CD4-positive, alpha-beta T cell treated with Interleukin-2 at 100 ng/mL for 4 hours (primary cell): ENCODE measurements at places on chromosomes 7 and 10.

DNA sequence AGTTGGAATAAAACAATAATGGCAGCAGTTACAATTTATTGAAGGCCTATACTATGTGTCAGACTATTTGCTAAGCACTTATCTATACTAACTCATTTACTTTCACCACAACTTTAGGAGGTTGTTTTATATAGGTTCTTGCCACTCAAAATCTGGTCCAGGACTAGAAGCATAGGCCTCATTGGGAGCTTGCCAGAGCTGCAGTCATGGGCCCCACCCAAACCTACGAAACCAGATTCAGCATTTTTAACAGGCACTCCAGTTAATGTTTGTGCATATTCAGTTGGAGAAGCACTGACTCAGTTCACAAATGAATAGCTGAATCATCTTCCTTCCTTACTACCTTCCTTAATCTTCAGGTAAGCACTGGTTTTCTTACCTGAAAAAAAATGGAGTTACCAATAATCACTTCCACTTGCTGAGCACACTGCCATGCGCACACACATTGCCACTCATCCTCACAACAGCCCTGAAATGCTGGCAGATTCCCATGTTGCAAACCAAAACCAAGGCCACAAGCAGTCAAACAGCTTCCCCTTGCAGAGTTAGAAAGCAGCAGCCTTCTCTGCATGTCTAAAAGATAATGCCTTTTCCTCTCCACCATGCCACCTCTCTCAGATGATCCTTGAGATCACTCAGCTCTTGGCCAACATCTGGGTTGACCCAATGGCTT, 122.4 kb downstream of the SLC16A9 start:
- DNase-seq = no peak

GRCh38 chr10:51905032-51905431, 205.6 kb upstream of the CSTF2T start:
- DNase-seq = no peak

DNA sequence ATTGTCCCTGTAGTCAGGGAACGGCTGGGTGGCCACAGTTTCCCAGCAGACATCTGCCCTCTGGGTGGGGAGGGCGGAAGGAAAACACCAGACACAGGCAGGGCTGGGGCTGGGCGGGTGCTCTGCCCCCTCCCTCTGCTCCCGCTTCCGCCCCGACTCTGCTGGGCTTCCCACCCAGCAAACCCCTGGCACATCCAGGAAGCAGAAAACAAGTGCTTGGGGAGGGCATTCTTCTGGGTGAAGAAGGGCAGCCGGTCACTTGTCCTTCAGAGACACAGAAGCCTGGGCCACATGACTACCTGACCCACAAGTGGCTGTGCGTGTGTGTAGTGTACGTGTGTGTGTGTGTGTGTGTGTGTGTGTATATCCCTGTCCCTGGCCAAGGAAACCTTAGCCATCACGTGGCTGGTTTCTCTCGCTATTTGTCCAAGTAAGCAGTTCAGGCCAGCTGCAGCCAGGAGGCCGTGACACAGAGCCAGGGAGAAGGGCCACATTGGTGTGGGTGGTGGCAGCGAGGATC, 77.9 kb downstream of the ZMIZ1 start:
- no peak for DNase-seq

DNA sequence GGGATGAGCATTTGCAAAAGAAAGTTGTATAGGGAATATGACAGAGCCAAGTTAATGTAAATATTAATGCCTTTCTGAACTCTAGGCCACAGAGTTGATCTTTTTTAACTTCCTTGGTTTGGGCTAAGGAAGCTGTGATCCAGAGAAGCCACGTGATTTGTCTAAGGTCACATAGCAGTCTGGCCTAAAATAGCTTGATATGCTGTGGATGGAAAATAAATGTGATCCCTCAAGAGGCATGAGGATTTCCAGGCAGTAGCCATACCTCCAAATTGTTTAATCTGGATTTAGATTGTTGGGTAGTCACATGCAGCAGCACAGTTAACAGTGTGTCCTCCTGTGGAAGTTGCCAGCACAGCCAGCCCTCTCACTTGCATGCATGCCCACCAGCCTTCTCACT, 165.7 kb upstream of the LANCL2 start:
- DNase-seq = no peak

GRCh38 chr10:28839600-28840007, 162.3 kb downstream of the BAMBI start:
- DNase-seq = no peak

DNA sequence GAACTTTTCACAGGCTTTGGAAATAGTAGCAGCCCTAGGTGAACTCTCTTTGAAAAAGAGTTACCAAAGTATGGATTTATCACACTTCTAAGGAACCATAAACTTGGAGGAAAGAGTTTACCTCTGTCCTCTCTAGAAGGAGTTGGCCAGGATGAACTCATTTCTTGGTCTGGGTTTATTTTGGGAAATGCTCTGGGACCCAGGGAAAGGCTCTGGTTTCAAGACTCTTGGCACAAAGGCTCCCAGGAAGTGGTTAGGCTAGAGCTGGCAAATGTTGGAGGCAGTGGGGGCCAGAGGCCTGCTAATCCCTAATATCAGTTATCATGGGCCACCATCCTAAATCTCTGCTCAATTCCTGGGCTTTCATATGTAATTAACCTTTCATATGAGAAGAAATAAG, 36.3 kb upstream of the CDK6 start:
- DNase-seq = no peak

GRCh38 chr10:85537561-85537960, 829.0 kb downstream of the GRID1 start:
- DNase-seq = no peak

DNA sequence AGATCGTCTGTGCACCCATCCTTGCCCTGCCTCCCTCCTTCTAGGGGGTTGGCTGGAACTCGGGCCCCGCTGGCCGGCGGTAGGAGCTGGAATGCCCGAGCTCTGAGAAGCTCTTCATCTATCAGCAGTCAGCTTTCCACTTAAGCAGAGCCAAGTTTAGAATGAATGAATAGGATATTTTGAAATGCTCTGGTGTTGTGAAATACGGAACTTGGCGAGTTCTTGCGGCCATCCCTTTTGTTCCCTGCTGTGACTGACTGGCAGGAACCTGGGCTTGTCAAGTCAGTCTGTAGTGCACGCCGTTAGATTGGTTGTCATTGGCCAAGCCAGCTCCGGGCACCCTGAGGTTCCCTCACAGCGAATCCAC, 33.3 kb downstream of the FOXK1 start:
- no peak for DNase-seq

DNA sequence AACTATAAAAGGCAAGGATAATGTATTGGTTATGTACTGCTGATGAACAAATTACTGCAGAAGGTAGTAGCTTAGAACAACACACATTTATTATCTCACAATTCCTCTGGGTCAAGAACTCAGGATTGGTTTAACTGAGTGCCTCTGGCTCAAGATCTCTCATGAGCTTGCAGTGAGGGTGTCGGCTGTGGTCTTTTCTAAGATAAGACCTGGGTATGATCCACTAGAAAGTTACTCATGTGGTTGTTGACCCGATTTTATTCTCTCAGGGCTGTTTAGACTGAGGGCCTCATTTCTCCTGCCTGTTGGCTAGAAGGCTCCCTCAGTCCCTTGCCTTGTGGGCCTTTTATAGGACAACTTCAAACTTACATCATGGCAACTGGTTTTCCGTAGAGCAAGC, 86.7 kb downstream of the VWDE start:
- DNase-seq = no peak

GRCh38 chr10:59279991-59280505, 82.3 kb downstream of the FAM13C start:
- no peak for DNase-seq

DNA sequence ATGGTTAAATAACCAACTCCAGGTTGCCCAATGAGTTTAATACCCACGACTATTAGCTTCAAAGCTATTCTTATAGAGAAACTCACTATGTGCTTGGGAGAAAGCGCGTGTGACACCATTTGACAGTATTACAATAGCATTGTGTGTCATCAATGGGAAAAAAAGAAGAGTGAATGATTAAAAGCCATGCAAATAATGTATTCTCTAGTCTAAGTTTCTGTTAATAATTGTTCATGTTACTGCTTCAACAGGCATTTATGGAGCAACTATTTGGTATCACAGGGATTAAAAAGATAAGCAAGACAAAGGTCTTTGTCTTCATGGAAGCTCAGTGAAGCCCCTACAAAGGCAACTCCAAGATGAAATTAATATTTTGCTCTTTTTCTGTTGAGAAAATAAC, 47.2 kb downstream of the CAV1 start:
- no peak for DNase-seq

- DNase-seq = no peak
Observed at GRCh38 chr7:30927040-30927439, 15.4 kb downstream of the AQP1 start.

GRCh38 chr10:107894516-107894915, 730.0 kb upstream of the SORCS1 start:
- DNase-seq = no peak

DNA sequence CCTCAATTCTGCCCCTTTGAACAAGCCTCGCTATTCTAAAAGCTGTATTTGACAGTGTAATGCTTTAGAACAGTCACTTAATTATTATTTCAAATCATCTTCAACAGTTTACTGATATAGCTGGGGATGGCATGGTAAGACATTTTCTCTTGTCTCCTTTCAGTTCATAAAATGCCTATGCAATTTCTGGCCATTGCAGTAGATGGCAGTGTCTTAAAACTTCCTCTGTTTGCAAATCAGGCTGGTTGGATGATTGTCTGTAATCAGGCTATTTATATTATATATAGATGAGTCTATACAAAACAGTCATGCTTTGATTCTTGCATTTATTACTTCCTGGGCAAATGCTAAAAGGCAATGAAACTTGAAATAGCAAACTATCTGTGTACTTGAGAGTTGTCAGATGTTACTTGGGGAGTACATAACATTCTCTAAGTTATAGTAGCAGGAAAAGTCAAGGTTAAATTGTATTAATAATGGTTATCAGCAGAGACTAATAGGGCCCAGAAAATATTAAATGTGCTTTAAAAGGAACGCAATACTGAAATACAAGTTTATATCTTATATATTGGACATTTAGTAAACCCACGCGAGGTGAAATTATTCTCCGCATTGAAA, 55.5 kb upstream of the LHFPL3 start:
- no peak for DNase-seq

DNA sequence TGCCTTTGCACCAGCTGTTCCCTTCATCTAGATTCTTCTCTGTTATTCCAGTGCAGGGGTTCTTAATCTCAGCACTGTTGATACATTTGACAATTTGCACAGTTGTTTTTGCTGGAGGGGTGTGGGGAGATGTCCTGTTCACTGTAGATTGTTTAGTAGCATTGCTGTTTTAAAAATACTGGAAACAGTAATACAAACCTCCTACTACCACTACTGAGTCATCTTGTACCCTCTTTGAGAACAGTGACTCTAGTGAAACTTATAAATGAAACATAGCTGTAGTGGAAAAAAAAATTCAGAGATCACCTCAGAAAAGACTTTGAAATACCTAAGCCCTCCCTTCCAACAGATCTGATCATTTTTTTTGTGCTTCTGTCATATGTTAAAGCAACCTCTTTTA, 154.8 kb upstream of the TMEM196 start:
- DNase-seq = no peak

DNA sequence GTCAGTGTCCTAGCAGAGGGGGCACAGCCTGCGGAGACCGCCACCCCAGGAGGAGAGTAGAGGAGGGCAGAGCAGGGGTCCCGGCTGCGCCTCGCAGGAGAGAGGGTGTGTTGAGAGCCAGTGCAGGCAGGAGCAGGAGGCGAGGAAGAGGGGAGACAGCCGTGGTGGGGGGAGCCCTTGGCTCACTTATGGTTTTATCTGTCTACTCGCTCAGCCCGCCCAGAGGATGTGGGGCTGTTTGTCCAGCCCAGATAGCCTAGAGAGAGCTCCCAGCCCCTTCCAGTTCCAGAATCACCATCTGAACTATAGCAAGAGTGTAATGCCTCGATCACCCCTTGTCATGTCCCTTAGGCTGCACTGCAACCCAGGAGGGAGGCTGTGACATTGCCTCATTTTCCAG, 26.6 kb downstream of the SLC29A3 start:
- no peak for DNase-seq

DNA sequence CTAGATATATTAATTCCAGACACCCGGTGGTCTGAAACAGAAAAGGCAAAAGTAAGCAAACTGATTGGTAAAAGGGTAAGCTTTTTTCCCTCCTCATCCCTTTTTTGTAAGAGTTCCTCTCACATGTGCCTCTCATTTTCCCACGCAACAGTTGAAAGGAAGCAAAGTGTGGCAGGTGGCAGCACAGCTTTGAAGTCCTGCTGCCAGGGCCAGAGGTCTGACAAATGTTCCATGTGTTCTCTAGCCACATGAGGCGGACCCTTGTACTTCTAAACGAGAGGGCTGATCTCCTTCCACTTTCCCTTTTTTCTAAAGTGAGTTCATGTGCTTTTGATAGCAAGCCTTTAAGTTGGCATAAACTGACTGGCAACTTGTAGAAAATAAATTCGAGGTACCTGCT, 217.5 kb downstream of the POLR1F start:
- no peak for DNase-seq

DNA sequence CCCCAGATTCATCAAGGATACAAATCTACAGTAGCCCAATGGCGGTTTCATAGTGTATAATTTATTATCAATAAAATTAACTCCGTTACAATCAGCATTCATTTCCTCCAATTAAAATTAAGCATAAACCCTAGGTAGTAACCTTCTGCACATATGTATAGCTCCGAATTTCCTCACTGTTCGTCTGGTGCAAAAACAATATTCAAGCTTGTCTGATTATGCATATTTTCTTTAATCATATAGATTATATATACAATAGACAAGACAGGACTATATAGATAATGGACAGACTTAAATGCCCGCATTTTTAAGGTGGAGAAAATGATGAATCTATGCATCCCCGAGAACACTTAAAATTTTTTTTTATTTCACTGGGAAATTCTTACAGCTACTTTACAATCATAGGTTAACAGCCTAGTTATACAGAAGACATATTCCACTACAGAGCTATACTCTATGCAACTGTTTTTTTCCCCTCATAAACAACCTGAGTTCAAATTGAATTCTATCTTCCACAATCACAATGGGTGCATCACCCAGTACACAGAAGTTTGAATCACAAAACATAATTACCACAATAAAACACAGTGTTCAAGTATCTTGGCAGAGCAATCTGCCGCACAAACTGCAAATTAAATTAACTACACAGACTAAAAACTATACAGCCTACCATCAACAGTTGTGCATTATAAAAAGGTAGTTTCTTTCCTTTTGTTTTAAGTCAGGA, 2.6 kb downstream of the HOXA9 start:
- DNase-seq = no peak

DNA sequence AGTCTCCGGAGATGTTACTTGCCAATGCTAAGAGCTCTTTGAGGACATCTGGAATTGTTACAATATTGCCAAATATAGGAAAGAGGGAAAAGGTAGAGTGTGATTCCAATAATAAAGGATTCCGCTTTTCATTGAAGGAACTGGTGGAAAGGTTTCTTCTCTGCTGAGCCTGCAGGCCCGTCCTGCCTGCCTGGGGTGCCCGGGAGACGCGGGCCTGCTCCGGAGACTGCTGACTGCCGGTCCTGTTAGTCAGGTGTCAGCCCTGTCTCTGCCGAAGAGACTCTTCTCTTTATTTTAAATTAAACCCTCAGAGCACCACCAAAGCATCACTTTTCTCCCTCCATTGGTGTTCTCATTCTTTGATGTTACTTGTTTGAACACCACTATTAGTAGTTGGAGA, 2.2 kb downstream of the EGFR start:
- no peak for DNase-seq
